SHP77 treated with DMSO at 0.1 percent for 48 hours (cell line): ENCODE measurements at places on chromosomes 2 and 18.

GRCh38 chr18:63887424-63887823 lies at the start of gene SERPINB2:
Gene SERPINB2 (plus strand): TSS chr18:63887705. CDS start chr18:63891445, 3,740 bp downstream.
- no peak for DNase-seq

DNA sequence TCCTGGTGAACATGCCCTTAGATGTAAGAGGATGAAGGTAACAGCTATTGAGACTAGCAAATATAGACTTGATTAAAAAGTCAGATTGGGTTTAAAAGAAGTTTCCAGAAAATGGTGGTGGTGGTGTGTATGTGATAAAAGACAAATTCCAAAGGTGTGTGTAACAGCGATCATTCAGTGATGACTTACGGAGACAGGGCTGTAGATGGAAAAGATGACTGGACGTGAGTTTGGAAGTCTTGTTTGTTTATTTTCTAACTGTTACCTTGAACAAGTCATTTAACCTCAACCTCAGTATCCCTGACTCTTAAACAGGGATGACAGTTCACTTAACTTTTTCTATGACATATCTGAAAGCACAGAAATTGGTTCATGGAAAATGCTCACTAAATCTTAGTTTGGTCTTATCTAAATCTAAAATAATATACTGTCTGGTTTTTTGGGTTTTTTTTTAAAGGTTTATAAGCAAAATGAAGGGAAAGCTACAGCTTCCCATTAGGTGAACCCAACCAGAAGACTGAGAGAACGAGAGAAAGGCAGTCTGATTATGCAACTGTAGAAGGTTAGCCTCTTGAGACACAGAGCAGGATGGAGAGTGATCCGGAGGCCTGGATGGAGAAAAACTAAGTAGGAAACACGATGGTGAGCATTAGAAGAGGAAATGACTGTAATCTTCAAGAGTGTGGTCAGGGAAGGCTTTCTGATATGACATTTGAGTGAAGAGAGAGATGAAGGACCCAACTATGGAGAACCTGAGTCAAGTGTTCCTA lies 71.9 kb downstream of the TCF4 start:
- no peak for DNase-seq

GRCh38 chr2:73284296-73285158 lies at the start of gene FBXO41:
Gene FBXO41 (minus strand): TSS chr2:73284478. CDS start chr2:73269630, 14,848 bp downstream.
- peak; percentile 21 for DNase-seq

- DNase-seq: no peak
These were observed 9.5 kb downstream of the DUSP19 start for GRCh38 chr2:183088061-183088460.
